ENCODE measurements at places on chromosomes 5 and 9. TPM values are rescaled to one million over a fixed set of nuclear protein-coding genes. Genes with fewer than 3 reads are reported as not detected.
A peak's percentile ranks its signal among the peaks of the same experiment; 100 is the strongest.

DNA sequence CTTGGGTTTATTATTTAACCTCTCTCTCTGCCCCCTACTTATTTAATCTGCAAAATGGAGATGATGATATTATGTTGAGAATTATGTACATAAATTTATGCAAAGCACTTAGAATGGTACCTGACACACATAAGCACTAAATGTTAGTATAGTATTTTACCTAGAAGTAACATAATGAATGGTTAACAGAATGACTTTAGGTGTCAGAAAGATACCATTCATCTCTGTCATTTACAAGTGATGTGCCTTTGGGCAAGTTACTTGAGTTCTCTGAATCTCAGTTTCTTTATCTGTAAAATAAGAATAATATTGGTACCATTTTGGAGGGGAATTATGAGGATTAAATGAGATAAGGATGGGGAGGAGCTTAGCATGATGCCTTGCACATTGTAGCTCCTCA is 159.4 kb downstream of the PPP2R2B start:
- no peaks in the 10 kb centered on the region for H3K27me3 ChIP-seq
- no peaks in the 10 kb centered on the region for H3K4me1 ChIP-seq
- no peak for DNase-seq
- H3K36me3 ChIP-seq: no peaks in the 10 kb centered on the region

PCDHB7 gene
- 0.52 TPM for total RNA-seq

GRCh38 chr5:61991866-61992265 is 314.1 kb upstream of the KIF2A start:
- no peaks in the 10 kb centered on the region for H3K4me1 ChIP-seq
- no peak for DNase-seq
- no peak overlapping the region for H3K4me3 ChIP-seq
- no peaks in the 10 kb centered on the region for H3K36me3 ChIP-seq
- no peak overlapping the region for H3K27ac ChIP-seq

- H3K4me1 ChIP-seq: no peaks in the 10 kb centered on the region
- no peak for DNase-seq
- no peak overlapping the region for H3K4me3 ChIP-seq
- H3K27ac ChIP-seq: no peak overlapping the region
Measured at GRCh38 chr5:2721385-2722138, 29.9 kb downstream of the IRX2 start.

CDC14B gene
- 26.6 TPM for total RNA-seq

DNA sequence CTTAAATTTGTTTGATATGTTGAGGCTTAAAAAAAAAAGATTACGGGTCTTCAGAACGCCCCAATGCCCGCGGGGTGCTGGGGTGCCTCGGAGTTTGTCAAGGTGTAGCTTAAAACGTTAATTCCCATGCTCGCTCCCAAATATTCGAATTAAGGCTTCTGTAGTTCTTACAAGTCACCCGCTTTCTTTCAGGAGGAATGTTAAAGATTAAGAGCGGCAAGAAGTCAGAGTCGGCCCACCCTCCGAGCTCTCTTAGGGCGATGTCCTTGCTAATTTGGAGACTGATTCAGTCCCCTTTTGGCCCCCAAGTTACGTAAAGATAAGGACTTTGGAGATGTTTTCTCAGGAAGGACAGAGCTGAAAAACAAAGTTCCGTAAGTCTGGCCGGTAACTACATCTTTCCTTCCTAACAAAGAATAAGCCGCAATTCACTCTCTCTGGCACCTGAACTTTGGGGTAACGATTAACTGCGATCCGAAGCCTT is 746 bp upstream of the NPM1 start:
- 0 out of 2 replicates have a peak, but pooled peaks cover under 1% of the 10 kb centered on the region for H3K4me1 ChIP-seq
- peak overlapping the region; percentile 94 for H3K27ac ChIP-seq
- peaks cover 42% of the 10 kb centered on the region for H3K36me3 ChIP-seq
- peak overlapping the region; percentile 98 for H3K4me3 ChIP-seq

GRCh38 chr9:37951671-37952449 is 47.9 kb upstream of the SLC25A51 start:
- H3K4me1 ChIP-seq: no peaks in the 10 kb centered on the region
- no peak overlapping the region for H3K4me3 ChIP-seq
- DNase-seq: no peak
- H3K27ac ChIP-seq: no peak overlapping the region

SPATA6L gene
- total RNA-seq: 0.75 TPM

GRCh38 chr5:35668794-35669193 is 51.1 kb downstream of the SPEF2 start:
- no peaks in the 10 kb centered on the region for H3K36me3 ChIP-seq
- H3K4me1 ChIP-seq: no peaks in the 10 kb centered on the region
- H3K27me3 ChIP-seq: no peaks in the 10 kb centered on the region
- no peak overlapping the region for H3K4me3 ChIP-seq

ARL14EPL gene
- not detected for total RNA-seq

DNA sequence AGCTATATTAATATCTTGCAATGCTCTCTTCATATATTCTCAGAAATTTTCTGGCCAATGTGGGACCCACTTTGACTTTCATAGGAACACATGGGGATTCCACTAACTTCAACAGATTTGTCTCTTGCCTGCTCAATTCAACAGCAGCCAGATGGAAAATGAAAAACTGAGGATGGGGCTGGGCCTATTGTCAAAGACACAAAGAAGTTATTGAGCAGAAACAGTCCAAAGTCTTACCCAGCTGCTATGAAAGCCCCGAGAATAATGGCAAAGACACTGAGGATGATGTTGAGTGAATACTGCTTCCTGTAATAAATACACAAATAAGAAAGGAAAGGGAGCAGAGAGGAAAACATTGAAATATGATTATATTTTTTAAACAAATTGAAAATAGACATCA is 32.6 kb downstream of the SLC35D2 start:
- H3K27me3 ChIP-seq: no peaks in the 10 kb centered on the region
- H3K27ac ChIP-seq: no peak overlapping the region
- no peak for DNase-seq
- no peak overlapping the region for H3K4me3 ChIP-seq
- no peaks in the 10 kb centered on the region for H3K36me3 ChIP-seq

DNA sequence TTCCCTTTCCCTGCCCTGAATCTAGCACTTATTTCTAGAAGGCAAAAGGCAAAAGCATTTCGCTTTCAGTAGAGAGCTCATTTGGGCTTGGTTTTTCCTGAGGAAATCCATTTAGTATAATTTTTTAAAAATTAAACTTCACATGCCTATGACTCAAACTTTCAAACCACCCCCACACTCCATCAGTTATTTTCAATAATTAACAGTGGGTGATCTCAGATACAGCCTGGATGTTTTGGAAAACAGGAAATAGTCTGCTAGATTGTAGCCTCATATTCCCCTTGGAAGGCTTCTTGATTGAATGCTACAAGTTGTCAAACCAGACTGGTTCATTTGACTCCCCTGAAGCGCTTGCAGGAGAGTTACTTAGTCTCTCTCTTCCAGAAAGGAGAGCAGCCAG is 40.6 kb downstream of the SEMA5A start:
- H3K4me3 ChIP-seq: no peak overlapping the region
- H3K36me3 ChIP-seq: no peaks in the 10 kb centered on the region
- H3K27me3 ChIP-seq: no peaks in the 10 kb centered on the region
- DNase-seq: no peak
- no peaks in the 10 kb centered on the region for H3K4me1 ChIP-seq

GRCh38 chr9:36389590-36389989 is 10.5 kb downstream of the RNF38 start:
- H3K4me1 ChIP-seq: peaks cover 6% of the 10 kb centered on the region
- DNase-seq: no peak
- no peaks in the 10 kb centered on the region for H3K27me3 ChIP-seq
- no peaks in the 10 kb centered on the region for H3K36me3 ChIP-seq

RBM18 gene
- 18.3 TPM for total RNA-seq

GRCh38 chr5:123180178-123180577 is 91.1 kb downstream of the PRDM6 start:
- no peak overlapping the region for H3K4me3 ChIP-seq
- H3K27me3 ChIP-seq: no peaks in the 10 kb centered on the region
- no peaks in the 10 kb centered on the region for H3K4me1 ChIP-seq
- no peak for DNase-seq
- H3K36me3 ChIP-seq: no peaks in the 10 kb centered on the region

FABP6 gene
- total RNA-seq: 6.2 TPM

GRCh38 chr5:170993476-170993875 is 131.7 kb downstream of the RANBP17 start:
- H3K4me1 ChIP-seq: no peaks in the 10 kb centered on the region
- no peak overlapping the region for H3K27ac ChIP-seq

DNA sequence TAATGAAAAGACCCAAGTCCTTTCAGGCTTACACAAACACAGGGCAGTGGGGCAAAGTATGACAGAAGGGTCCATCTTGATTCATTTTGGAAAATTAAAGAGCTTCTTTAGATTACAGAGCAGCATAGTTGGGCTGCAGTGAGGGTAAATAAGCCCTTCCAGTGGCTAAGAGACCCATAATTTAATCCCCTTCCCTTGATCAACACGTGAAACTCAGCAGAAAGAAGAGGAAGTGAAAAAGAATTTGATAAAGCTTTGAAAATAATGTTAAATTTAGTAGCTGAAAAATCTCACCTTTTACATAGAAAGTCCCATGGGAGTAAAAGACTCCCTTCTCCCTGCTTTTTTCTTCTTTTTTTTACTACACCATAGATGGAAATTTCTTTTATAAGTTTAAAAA is 87.6 kb downstream of the FREM1 start:
- H3K27me3 ChIP-seq: no peaks in the 10 kb centered on the region
- H3K4me1 ChIP-seq: no peaks in the 10 kb centered on the region
- no peak overlapping the region for H3K4me3 ChIP-seq
- H3K27ac ChIP-seq: no peak overlapping the region

DNA sequence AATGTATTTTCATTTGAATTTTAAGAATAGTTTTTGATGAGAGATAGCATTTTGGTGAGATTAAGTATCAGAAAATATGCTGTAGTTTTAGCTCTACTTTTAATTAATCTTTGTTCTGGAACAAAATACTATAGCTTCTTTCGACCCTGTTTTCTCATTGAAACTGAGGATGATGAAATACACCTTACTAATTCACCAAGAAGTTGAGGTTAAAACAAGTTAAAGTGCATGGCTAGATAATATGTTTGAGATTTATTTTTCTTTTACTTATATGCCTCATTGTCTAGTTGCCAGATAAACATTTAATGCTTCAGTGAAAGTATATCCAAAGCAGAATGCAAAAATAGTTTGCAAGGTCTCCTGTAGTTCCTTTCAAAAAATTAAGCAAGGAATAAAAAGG is 140.1 kb upstream of the KCNN2 start:
- no peaks in the 10 kb centered on the region for H3K27me3 ChIP-seq
- H3K4me3 ChIP-seq: no peak overlapping the region
- H3K4me1 ChIP-seq: no peaks in the 10 kb centered on the region
- H3K36me3 ChIP-seq: no peaks in the 10 kb centered on the region
- no peak overlapping the region for H3K27ac ChIP-seq

- H3K27me3 ChIP-seq: no peaks in the 10 kb centered on the region
- H3K4me1 ChIP-seq: no peaks in the 10 kb centered on the region
- no peak for DNase-seq
- H3K4me3 ChIP-seq: no peak overlapping the region
- no peaks in the 10 kb centered on the region for H3K36me3 ChIP-seq
- H3K27ac ChIP-seq: no peak overlapping the region
Measured at GRCh38 chr9:19976226-19976625, 187.4 kb upstream of the SLC24A2 start.

- H3K4me1 ChIP-seq: no peaks in the 10 kb centered on the region
- no peak for DNase-seq
- no peak overlapping the region for H3K4me3 ChIP-seq
- no peaks in the 10 kb centered on the region for H3K36me3 ChIP-seq
- no peak overlapping the region for H3K27ac ChIP-seq
Measured at GRCh38 chr5:124876983-124877382, 130.5 kb upstream of the ZNF608 start.

DNA sequence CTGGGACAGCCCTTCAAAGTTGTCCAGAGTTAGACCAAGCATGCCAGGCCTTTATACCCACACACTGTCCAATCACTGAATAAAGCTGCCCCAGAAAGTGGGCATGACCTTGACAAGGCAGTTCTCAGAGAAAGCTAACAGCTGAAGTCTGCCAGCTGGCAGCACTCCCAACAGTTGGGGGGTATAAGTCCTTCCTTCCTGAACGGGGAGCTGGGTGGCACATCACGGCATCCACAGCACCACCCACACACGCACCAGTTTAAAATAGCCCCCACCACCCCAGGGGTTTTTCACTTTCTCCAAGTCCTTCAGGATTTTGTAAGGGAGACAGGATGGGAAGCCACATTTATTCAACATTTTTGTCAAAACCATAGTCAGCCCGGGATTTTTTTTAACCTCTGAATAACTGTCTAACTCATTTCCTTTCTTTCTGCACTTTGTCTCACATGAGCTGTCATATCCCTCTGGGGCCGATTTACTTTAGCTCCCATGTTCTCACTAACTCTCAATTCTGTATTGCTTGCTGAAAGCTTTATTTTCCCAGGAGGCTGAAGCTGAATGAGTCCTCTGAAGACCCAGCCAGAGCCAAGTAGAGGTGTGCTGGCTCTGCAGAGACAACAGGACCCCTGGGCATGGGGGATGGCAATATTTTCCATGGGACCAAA is 15.4 kb downstream of the FAM81B start:
- DNase-seq: no peak
- H3K27me3 ChIP-seq: no peaks in the 10 kb centered on the region
- H3K27ac ChIP-seq: no peak overlapping the region
- no peaks in the 10 kb centered on the region for H3K4me1 ChIP-seq
- peaks cover 2% of the 10 kb centered on the region for H3K36me3 ChIP-seq

PDZD2 gene
- 9.9 TPM for total RNA-seq

PLEKHG4B gene
- 44.3 TPM for total RNA-seq

PCDH1 gene
- total RNA-seq: 131 TPM

SLC27A4 gene
- total RNA-seq: 17.2 TPM

DNA sequence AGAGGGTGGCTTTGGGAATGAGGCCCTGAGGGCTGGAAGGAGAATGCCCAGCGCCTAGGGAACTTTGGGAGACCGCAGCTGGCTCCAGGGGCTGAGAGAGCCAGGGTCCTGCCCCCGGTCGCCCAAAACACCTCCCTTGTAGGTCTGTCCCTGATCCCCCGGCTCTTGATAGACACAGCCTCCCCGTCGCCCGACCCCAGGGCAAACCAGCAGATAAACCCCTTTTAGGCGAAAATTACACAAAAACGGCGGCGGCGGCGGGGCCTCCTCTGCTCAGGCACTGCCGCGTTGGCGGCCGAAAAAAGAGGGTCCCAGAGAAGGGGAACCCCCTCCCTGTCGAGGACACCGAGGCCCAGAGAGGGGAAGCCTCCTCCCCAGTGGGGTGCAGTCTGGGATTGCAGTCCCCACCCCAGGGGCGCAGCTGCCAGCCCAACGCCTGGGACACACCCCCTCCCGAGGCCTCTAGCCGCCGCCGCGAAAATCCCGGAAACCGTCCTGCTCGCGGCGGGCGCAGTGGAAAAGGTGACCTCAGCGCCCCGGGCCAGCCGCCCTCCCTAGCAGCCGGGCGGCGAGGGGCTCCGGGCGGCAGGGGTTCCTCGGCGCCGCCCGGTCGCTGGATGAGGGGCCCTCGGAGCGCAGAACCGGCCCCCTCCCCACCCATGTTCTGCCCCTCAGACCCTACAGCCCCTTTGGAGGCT is 3.1 kb upstream of the BARX1 start:
- peak; percentile 48 for DNase-seq
- H3K27me3 ChIP-seq: peaks cover 81% of the 10 kb centered on the region
- no peak overlapping the region for H3K27ac ChIP-seq
- 0 out of 2 replicates have a peak, but pooled peaks cover 4% of the 10 kb centered on the region for H3K36me3 ChIP-seq
- H3K4me1 ChIP-seq: no peaks in the 10 kb centered on the region

GRCh38 chr5:68673106-68673822 is 420.6 kb upstream of the SLC30A5 start:
- H3K4me1 ChIP-seq: peaks cover 7% of the 10 kb centered on the region
- H3K27ac ChIP-seq: no peak overlapping the region
- no peaks in the 10 kb centered on the region for H3K36me3 ChIP-seq
- no peak overlapping the region for H3K4me3 ChIP-seq
- DNase-seq: no peak
- no peaks in the 10 kb centered on the region for H3K27me3 ChIP-seq
